Islet precursor cell (in vitro differentiated cells): ENCODE measurements at places on chromosomes 11 and 22.

DNA sequence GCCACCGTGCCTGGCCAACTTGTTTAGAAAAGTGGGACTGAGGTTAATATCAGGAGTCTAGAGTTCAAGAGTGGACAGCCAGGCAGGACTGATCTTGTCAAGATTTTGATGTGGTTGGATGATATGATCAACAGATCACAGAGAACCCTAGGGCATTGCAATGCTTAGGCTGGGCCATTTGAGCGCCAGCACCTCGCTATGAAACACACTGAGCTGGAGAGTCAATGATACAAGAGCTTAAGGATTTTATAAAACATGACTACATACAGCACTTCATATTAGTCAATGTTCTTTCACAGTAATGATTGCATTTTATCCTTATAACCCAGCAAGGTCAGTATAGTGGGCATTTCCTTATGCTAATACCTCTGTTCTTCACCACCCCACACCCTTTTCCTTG lies 15.4 kb upstream of the PEX26 start:
- DNase-seq = no peak

GRCh38 chr11:87187930-87188329 lies 150.2 kb downstream of the TMEM135 start:
- no peak for DNase-seq

GRCh38 chr22:26399289-26399688 lies 29.8 kb upstream of the ASPHD2 start:
- DNase-seq = no peak

GRCh38 chr11:63847363-63847762 lies 8.5 kb downstream of the MARK2 start:
- peak; percentile 85 for DNase-seq

DNA sequence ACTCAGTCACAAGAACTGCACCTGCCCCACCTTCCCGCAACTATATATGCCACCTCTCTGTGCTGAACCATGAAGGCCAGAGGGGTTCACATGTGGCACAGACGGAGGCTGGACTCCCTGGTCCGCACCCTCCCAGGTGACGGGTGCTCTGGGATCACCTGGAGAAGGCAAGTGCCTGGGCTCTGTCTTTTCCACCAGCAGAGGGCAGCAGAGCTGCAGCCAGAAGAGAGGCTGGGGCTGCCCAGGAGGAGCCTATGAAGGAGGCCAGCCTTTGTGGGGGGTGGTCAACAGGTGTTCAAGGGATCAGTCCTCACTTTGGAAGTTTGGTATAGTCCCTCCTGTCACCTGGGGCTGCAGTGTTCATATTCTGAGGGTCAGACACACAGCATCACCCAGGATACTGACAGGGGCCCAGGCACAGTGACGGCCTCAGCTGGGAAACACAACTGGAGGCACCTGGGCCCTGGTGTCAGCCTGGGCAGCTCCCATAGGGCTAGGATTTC lies 39.2 kb upstream of the IGLL5 start:
- DNase-seq = peak; percentile 85

- DNase-seq = peak; percentile 35
Measured at GRCh38 chr22:50219800-50220602, 19.2 kb downstream of the SELENOO start.

GRCh38 chr11:125872138-125872491 lies 15.4 kb upstream of the HYLS1 start:
- DNase-seq = peak; percentile 65

DNA sequence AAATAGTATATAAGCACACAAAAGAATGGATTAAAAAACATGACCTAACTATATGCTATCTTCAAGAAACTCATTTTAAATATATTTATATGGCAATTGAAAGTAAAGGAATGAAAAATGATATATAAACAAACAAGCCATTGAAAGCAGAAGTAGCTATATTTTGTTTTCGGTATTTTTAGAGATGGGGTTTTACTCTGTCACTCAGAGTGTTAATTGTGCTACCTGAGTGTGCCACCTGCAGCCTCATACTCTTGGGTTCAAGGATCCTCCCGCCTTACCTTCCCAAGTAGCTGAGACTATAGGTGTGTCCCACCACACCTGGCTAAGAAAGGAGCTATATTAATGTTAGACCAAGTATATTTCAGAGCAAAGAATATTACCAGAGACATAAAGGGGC lies 624.1 kb downstream of the BUD13 start:
- no peak for DNase-seq

DNA sequence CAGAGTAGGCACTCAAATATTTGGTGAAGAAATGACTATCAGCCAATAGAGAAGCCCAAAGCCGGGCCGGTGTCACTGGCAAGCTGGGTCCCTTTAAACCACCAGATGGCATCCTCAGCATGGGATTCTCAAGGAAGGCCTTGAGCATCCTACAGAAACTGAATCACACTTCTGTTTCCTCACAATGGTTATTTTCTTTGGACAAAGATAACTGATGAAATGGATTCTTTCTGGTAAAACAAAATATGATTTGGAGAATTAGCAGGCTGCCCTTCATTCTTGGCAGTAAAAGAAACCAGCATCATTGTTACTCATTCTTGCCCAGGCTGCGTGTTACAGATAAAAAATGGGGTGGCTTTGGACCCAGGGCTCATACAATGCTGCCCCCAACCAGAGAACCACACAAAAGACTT lies 30.3 kb upstream of the ASPHD2 start:
- peak; percentile 82 for DNase-seq

DNA sequence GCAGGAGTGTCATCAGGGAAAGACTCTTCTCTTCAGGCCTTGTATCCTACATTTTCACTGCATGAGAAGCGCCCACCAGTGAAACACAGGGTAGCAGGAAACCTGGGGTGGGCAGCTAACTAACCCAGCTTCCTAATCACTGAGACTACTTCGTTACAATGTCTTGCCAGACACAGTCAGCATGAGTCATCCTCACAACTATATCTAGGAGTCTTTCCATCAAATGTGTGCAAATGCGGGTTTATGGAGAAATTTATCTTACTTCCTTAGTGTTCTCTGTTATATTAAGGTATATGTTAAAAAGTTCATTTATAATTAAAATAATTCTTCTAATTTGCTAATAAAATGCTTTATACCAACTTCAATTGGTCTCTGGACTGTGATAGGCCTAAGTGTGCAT lies 79.9 kb upstream of the RAB1B start:
- DNase-seq = no peak

DNA sequence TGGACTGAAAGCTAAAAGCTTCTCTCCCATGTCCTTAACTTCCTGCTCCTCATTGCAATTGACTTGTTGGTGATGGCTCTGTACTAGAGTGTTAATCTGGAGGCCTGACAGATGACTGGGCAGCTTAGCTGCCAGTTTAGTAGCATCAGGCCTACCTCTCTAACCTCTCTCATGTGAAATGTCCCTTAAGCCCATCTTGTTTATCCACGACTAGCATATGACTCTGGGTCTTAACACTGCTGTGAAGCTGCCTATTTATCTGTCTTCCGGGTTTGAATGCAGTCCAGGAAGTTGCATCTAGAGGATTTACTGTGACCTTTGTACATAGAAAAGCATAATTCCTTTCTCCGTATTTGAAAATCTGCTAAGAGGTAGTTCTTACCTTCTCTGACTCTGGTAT lies 85.3 kb upstream of the HORMAD2 start:
- DNase-seq = no peak

DNA sequence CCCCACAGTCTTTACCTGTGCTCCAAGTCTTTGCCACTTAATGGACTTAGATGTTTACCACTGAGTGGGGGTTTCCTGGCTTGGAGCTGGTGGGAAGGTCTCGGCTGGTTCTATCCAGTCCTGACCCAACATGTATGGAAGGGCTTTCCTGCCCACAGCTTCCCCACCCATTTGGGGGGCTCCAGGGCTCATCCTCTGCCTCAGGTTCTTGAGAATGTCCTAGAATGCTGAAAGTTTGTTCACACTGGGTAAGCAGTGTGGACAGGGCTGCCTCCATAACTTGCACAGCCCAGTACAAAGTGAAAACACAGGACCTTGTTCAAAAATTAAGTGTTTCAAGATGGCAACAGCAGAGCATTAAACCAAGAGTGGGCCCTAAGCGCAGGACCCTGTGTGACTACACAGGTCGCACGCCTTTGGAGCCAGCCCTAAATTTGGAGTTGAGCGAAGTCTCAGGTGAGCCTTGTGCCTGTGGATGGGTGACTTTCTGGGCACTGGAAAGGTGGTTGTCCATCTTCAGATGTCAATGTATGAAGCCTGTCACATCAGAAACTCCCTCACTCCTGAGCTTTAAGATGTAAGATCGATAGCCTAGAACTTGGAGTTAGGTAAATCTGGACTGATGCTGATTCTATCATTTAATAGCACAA lies 72.7 kb upstream of the NARS2 start:
- DNase-seq = peak; percentile 9

- no peak for DNase-seq
Measured at GRCh38 chr11:109547356-109548027, 125.5 kb downstream of the C11orf87 start.

GRCh38 chr11:3193373-3194015 lies 25.1 kb downstream of the MRGPRG start:
- DNase-seq = peak; percentile 33

- DNase-seq = no peak
Measured at GRCh38 chr11:93133488-93134109, 64.2 kb downstream of the SLC36A4 start.

DNA sequence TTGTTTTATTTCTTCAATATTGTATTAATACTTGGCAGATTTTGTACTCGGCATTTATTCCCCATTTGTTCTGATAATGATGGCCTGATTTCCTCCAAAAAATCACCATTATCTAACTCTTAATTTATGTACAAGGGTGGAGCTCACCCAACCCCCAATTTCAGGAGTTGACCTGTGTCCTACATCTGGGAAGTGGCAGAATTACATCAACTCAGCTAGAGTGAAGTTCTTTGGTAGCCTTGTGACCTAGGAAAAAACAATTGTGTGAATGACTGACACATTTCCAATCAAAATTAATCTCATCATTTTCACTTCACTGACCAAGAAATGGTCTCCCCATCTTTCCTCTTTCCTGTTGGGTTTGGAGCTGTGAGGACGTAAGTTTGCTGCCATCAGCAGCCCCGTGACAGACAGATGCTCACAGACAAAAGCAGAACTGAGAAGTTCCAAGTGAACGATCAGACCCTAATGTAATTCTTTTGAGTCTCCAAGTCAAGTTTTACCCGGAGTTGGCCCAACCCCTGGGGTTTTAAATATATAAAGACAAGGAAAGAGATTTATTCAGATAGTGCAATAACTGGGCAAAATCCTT lies 16.6 kb upstream of the MS4A6E start:
- DNase-seq = no peak

- DNase-seq = no peak
Measured at GRCh38 chr11:69364921-69365320, 71.0 kb downstream of the MYEOV start.

DNA sequence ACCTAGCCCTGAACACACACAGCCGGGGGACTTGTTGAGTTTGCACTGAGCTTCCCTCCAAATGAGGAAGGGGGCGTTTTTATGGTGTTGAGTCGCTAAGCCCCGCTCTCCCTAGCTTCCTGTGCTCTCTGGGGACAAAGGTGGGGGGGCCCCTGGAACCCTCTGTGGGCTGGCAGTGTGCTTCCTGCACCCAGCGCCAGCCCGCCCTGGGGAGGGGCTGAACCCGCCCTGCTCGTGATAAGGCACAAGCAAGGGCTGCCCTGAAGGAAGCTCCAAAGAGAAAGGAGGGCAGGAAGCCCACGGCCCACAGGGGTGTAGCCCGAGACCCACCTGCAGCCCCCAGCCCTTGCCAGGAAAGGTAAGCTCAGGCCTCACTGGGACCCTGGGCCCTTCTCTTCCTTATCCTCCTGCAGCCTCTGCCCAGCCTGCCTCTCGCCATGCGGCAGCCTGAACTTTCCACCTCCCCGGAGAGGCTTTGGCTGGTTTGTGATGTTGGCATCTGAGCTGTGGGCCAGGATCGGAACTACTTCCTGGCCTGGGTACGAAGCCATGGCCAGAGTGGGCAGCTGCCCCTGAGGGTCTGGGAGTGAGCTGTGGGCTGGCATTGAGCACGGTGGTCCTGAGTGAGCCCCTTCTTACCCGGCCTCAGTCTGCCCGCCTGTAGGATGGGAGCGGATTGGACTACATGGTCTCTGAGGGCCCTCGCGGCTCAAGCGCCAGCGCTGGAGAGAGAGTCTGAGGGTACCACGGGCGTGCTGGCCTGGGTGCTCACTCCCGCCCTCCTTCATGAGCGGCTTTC lies at the start of gene FERMT3:
FERMT3 (plus strand) TSS at position 265 of the 799 bp plus-strand sequence. CDS start 644 bp downstream, outside the sequence.
- no peak for DNase-seq

DNA sequence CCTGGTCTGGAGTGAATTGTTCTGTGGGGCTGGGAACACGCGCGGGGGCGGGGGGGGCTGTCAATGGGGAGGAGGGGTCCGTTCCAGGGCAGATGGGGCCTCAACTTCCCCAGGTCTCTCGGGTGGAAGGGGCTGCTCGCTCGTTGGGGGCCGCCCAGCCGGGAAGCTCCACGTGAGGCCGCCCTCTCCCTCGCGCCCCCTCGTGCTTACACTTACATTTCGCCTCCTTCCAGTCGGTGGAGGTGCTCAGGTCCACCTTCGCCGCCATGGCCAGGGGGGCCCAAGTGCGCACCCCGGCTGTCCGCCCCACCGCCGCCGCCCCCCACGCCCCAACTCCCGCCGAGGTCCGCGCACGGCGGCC lies 452 bp downstream of the MACROD1 start:
- DNase-seq = no peak

GRCh38 chr11:102276362-102276761 lies 40.9 kb upstream of the BIRC3 start:
- no peak for DNase-seq

DNA sequence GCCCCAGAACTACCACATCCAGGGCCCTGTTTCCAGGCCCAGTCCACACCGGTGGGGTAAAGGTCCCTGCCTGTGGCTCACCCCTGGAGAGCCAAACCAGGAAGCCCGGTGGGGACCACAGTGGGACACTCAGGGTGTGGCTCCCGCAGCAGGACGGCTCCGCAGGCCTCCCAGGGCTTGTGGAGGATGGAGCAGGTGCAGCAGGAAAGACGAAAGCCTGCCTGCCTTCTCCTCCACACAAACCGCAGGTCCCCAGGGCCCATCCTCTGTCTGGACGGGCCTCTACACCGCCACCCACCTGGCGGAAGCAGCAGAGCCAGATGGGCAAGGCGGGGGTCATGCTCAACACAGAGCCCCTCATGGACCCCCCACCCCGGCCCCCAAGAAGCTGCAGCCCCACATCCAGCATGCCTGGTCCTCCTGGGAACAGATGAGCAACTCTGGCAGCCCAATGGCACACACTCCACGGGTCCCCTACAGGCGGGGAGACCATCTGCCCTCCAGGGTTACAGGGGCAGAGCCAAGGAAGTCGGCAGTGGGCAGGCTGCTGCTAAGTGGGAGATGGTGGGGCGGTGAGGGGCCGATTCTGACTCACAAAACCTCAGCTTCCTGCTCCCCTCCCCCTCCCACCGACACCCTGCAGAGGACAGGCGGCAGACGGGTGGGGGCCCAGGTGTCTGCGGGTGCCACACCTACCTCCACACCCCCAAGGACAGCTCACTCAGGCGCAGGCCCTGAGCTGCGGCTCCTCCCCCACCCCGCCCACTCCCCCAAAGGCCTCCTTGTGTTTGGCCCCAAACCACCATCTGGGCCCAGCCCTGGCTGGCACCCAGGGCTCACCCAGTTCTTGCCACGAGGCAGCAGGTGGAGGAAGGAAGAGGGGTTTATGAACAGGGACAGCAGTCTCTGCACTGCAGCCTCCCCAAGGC lies 5.2 kb downstream of the SBF1 start:
- DNase-seq = no peak

- DNase-seq = no peak
Measured at GRCh38 chr11:8232849-8233606, 30.6 kb downstream of the LMO1 start.
